Cerebellar cortex (tissue), 1 donor: ENCODE measurements at places on chromosomes 1 and 21.
A peak's percentile ranks its signal among the peaks of the same experiment; 100 is the strongest.

DNA sequence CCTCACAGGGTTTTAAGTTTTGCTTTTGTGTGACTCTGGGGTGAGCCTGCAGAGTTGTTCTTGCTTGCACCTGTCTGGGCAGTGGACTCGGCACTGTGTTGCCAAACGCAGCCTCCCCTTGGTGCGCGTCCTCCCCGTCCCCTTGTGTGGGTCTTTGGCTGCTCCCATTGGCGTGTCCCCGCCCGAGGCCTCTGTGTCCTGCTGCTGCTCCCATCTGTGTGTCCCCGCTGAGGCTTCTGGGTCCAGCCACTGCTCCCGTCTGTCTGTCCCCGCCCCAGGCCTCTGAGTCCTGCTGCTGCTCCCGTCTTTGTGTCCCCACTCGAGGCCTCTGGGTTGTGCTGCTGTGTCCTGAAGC, 62.8 kb downstream of the PCNT start:
- DNase-seq, result no peak

- DNase-seq, result no peak
Measured at GRCh38 chr1:2228157-2228594, at the start of gene SKI. TSS of gene SKI (plus strand) at chr1:2228319. CDS start at chr1:2228767, 448 bp downstream.

DNA sequence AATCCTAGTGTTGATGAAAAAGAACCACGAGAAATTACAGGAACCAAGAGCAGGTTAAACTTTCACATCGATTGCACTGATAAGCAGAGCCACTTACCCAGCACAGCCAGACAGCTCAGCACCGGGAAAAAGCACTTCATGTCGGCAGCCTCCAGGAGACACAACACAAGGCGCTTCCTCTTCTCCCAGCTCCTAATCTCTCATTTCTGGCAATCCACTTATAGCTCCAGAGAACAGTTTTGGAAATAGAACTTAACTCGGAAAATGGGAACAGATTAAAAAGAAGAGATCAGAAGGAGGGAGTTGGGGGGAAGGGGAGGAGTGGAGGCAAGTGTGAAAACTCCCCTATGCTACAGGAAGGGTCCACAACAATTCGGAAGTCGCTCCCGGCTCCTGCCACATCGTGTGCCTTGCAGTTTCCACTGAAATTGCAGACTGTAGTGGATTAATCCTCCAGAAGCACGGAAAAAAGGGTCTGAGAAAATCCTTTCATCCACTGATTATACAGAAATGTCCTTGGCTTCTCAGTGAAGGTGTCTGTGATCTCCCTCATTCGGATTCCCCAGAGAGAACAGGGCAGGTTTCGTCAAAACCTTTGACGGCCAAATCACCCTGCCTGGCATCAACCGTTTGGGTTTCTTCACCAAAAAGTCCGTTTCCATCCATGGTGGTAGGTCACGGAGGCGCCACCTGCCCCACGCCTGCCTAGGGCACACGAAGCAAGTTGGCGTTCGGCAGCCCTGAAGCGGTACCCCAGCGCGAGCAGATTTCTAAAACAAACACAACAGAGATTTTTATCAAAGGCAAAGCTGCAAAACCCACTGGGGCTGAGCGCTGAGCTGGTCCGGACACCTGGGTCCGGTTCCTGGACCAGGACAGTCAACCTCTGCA, 1.1 kb downstream of the IGSF3 start:
- DNase-seq, result no peak

GRCh38 chr1:175319112-175319911, 126.7 kb upstream of the KIAA0040 start:
- DNase-seq, result peak; percentile 76

DNA sequence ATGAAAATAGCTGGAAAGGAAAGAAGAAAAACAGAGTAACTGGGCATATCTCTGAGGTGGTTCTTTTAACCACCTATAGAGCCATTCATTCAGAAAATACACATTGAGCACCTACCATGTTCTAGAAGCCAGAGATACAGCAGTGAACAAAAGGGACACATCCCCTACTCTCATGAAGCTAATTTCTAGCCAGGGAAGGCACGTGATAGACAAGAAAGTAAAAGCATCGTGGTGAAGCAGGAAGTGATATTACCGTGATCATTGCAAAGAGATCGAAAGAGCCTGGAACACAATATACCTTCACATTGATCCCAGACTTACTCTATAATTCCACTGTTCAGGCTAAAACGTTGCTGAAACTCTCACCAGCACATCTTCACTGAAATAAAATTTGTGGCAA, 76.0 kb downstream of the TIAM1 start:
- DNase-seq, result no peak

DNA sequence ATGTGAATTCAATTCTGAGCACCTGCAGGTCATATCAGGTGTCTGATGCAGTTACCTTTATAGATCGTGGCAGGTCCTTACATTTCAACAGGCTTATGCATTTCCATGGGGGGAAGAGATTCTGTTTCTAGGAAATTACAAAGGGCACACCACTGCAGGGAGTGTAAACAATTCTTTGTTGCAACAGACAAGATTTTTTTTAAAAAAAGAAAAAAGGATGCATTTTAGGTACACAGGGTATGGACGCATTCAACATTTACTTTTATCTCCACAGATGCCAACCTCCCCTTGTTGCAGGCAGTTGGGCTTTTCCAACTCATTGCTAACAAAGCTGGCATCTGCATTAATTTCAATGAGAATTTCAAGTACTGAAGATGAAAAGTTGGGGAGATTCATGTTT, 13.5 kb upstream of the TEKT2 start:
- no peak for DNase-seq

- DNase-seq, result no peak
Measured at GRCh38 chr1:90959352-90960206, 62.3 kb downstream of the ZNF644 start.

GRCh38 chr1:54537611-54538010, 10.4 kb upstream of the ACOT11 start:
- no peak for DNase-seq

DNA sequence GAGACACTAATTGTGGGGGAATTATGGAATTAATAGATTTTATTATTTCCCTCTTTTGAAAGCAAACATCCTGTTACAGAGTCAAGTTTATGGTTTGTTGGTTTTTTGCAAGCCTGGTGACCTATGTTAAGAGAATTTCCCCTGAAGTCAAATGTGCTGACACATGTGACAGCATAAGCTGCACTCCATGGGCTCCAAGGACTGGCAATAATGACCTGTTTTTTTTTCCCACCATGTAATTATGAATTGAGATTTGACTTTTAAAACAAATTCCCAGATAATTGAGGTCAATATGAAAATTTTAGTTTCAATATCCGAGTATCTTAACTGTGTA, 242.5 kb upstream of the SGIP1 start:
- DNase-seq, result no peak

GRCh38 chr1:87176087-87176486, 152.6 kb upstream of the LMO4 start:
- DNase-seq, result no peak

GRCh38 chr1:147388969-147389368, 146.5 kb downstream of the CHD1L start:
- no peak for DNase-seq

- peak; percentile 84 for DNase-seq
Measured at GRCh38 chr1:203338335-203339036, 12.4 kb downstream of the FMOD start.

GRCh38 chr1:39576016-39576657, 453 bp downstream of the PABPC4 start:
- no peak for DNase-seq

DNA sequence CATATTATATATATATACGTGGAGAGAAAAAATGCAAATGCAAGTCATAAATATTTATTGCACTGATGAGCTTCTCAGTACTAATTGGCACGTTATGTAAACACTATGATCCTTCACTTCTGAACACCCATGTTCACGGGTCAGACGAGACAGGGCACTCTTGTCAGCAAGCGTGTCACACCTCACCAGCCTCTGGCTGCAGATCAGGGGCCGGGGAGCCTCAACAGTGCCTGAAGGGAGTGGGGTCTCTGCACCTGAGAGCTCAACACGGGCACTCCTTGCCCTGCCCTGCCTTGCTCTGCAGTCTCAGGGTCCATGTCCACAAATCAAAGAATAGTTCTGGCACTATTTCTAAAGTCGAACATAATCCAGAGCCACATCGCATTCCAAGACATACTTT, 409 bp upstream of the HIVEP3 start:
- peak; percentile 33 for DNase-seq

- no peak for DNase-seq
Measured at GRCh38 chr1:181442181-181442525, 41.2 kb upstream of the CACNA1E start.

- DNase-seq, result no peak
Measured at GRCh38 chr1:8680664-8681650, 136.5 kb downstream of the RERE start.

DNA sequence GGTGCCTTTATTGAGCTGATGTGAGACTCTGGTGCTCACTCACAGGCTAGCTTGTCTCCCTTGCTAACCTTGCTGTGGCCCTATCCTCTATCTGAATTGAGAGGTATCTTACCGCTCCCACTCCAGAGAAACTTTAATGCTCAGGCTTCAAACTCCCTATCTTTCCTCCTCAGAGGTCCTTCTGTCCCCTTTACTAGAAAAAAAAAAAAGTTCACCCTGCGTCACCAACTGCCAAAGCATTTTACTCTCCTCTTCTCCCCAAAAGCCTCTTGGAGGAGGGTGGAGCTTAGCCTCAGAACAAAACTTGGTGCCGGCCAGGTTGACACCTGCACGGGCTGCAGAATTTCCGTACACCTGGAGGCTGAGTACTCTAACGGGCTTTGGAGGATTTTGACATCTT, 55.1 kb downstream of the ATP2B4 start:
- DNase-seq, result no peak

- DNase-seq, result no peak
Measured at GRCh38 chr1:19036813-19037605, 80.5 kb upstream of the IFFO2 start.

- no peak for DNase-seq
Measured at GRCh38 chr1:220320709-220321108, 48.5 kb upstream of the RAB3GAP2 start.

DNA sequence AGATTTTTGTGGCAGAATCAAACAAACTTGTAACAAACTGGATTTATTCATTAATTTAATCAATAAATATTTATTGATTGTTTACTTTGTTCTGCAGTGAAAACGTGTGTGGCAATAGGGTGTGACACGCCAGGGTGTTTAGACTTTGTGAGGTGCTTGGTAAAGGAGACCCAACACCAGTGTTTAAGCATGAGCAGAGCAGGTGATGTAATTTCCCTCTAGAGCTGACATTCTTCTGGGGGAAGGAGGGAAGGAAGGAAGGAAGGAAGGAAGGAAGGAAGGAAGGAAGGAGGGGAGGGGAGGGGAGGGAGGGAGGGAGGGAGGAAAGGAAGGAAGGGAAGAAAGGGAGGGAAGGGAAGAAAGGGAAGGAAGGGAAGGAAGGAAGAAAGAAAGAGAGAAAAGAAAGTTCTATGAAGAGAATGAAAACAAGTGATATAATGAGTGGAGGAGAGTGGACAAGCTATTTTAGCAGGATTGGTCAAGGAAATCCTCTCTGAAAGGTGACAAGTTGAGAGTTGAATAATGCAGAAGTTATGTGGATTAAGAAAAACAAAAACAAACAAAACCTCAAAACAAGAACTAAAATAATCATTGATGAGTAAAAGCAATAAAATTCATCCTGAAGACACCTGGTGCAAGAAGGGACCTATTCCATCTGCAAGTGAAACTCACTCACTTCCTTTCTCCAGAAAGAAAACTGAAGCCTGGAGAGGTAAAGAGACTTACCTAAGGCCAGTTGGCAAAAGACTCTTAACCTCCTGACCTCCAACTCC, 60.8 kb downstream of the TSEN15 start:
- DNase-seq, result no peak
